NCI-H524 (cell line): ENCODE measurements at places on chromosomes 2 and 18.
A peak's percentile ranks its signal among the peaks of the same experiment; 100 is the strongest.

DNA sequence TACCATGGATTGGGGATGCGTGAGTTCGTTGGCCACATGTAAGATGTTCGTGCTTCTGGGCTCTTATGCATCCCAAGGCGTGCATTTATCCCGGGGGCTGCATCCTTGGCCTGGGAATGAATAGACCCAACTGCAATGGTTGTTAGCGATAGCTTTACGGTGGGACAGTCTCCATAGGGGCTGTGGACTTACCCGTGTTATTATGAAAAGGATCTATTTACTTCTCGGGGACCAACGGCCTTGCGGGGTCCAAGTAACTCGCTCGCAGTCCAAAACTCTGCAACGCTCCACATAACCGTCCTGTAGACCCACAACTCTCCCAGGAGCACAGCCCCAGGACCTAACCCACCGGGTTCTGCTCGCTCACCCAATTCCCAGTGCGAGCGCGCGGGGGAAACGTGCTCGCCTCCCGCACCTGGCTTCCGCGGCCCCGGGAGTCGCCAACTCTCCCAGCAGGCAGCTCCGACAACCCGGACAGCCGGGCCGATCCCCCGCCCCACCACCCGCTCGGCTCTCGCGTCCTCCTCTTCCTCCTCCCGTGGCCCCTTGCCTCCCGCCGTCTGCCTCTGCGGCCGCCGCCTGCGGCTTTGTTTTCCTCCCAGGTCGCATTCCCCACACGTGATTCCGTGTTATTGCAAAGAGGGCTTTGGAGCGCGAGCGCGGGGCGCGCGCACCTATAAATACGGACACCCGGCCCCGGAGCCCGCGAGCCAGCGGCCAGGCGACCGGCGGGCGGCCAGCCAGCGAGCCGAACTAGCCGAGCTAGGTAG, at the start of gene CABLES1:
TSS of gene CABLES1 (plus strand) at position 706 of the 770 bp plus-strand sequence. CDS start 278 bp downstream, outside the sequence.
- DNase-seq, result peak; percentile 59

DNA sequence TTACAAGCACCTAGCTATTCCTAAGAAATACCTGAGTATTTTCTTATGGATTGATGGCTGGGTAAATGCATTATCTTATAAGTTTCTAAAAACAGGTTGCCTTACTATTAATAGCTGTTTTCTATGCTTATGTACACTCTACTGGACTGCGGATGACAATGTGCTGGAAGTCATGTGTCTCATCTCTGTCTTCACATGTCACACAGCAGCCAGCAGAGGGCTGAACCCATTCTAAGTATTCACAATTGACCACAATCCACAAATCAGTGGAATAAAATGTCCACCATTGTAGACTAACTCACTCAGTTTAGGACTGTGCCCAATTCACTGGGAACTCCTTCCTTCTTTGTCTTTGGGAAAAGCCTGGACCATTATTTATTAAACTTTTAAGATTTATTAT, 371.2 kb downstream of the INSIG2 start:
- no peak for DNase-seq

- DNase-seq, result no peak
These were observed 11.0 kb downstream of the CYP1B1 start for GRCh38 chr2:38064801-38065501.

GRCh38 chr2:58427572-58428095, 186.5 kb upstream of the FANCL start:
- peak; percentile 58 for DNase-seq

DNA sequence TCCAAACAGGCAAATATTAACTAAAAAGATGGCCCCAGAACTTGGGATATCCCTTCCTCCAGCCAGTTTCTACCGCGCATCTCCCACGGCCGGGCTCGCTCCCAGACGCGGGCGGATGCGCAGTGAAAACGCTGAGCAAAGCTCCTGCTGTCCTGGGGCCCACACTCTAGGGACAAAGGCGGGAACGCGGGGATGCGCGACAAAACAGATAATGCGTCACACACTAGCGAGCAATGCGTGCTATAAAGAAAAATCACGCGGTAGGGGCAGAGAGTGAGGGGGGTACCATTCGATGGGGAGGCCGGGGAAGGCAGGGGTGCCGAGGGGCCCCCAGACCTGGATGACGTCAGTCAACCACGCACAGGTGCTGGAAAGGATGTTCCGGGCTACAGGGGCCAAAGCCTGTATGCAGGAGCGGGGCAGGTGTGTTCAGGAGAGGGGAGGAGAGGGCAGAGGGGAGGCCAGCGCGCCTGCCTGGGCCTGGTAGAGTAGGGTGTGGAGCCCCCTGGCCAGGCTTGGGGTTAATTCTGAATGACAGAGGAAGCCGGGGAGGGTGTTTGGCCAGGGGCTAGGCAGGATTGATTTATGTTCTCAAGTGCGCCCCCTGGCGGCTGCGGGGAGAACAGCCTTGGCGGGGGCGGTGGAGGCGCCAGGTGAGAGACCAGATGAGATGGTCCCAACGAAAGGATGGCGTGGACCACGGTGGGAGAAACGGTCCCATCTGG, 14.9 kb upstream of the ITM2C start:
- no peak for DNase-seq

DNA sequence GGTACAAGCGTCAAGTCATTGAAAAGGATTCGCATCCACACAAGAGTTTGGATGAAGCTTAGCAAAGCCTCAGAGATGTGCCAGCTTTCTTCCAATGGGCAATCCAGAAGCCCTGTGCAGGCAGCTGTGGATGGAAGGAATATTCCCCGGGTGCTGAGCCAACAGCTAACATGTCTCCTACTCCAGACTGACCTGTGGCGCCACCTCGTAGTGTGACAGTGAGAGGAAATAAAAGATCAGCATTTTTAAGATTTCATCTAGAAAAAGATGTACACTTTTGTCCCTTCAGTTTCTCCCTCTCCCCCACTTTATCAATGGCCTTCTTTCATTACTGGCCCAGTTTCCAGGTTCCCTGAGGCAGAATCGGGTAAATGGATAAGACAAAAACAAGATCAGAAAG, 48.9 kb upstream of the SPATS2L start:
- DNase-seq, result no peak

DNA sequence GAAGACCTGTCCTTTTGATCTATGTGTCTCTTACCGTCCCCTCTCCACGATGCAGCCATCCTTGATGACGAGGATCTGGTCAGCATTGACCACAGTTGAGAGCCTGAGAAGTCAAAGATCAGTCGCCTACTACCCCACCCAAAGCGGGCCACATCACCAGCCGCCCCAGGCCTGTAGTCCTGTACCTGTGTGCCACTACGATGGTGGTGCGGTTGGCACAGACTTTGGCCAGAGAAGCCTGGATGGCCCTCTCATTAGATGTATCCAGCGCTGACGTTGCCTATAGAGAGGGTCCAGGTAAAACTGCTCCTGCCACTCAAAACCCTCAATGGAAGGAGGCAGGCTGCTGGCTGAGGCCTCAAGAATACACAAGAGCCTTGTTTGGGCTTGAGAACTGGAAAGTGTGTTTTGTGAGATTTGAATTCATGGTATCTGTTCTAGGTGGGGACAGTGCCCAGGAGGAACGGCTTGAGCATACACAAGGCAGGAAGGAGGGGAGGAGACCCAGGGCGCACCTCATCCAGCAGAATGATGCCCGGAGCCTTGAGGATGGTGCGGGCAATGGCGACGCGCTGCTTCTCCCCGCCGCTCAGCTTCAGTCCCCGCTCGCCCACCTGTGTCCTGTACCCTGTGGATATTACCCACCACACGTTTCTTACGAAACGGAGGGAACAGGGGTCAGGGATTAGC, 3.8 kb downstream of the ZFAND2B start:
- DNase-seq, result no peak
